IgD-negative memory B cell (primary cell): ENCODE measurements at places on chromosomes 5 and 9. TPM values are rescaled to one million over a fixed set of nuclear protein-coding genes. Genes with fewer than 3 reads are reported as not detected.

Gene NADK2
- 4.1 TPM for polyA plus RNA-seq

Gene FOXD4L5
- polyA plus RNA-seq, result not detected

Gene EIF4E1B
- polyA plus RNA-seq, result not detected

Gene IFNE
- not detected for polyA plus RNA-seq

Gene LAMC3
- polyA plus RNA-seq, result not detected

Gene GFPT2
- 0.19 TPM for polyA plus RNA-seq

Gene PITX1
- 0.38 TPM for polyA plus RNA-seq
